Hypothalamus (tissue), 51 donors: ENCODE measurements at places on chromosomes 16 and 17.

DNA sequence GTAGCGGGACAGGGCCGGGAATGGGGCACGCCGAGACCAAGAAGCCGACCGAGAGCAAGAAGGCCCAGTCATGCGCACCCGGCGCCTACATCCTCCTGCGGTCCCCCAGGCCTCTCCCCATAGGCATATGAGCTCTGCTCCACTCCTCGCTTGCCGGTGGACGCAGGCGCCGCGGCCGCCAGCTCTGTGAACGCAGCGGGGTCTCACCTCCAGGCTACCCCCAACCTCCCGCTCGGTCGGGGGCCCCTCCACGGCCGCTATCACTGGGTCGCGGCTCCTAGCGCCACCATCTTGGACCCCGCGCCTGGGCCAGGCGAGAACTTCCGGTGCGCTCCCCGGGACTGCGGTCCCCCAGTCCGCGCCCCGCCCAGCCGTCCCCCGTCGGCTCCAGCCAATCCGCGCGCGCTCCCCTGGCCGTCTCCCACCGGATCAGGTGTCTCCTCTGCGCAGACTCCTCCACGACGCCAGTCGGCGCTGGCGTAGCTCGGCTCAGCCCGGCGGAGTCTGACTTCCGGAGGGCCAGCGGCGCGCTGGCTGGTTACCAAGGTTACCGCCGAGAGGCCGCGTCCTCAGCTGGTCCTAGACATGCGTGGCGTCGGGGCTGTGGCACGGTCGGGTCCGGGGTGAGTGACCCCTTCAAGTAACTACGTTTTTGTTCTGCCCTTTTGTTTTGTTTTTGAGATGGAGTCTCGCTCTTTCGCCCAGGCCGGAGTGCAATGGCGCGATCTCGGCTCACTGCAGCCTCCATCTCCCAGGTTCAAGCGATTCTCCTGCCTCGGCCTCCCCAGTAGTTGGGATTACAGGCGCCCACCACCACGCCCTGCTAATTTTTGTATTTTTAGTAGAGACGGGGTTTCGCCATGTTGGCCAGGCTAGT is at the start of gene ZNF594:
ZNF594 (minus strand) TSS at position 328 of the 877 bp plus-strand sequence. CDS start 7,612 bp downstream, outside the sequence.
- DNase-seq: peak; percentile 85

- peak; percentile 19 for DNase-seq
Measured at GRCh38 chr17:54900457-54901229, at the start of gene TOM1L1. Gene TOM1L1 (plus strand): TSS chr17:54900852. CDS start chr17:54900866, 14 bp downstream.

DNA sequence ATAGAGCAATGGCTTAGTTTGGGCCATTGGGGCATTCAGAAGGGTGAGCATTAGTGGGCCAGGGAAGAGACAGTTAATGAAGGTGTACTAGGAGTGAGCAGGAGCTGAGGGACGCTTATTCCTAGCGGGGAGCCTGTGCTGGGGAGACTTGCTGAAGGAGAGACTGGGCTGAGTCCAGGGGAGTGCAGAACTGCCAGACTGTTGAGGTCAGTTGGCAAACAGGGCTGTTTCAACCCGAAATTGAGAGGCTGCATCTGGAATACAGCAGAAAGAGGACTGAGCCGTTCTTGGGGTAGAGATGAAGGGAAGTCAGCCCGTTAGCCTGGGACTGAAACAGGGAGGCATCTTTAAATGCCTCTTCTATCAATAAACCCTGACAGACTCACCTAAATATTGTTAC is 33.2 kb downstream of the MAP2K6 start:
- peak; percentile 49 for DNase-seq

- DNase-seq: no peak
Measured at GRCh38 chr16:88352261-88353200, 30.2 kb upstream of the ZNF469 start.

DNA sequence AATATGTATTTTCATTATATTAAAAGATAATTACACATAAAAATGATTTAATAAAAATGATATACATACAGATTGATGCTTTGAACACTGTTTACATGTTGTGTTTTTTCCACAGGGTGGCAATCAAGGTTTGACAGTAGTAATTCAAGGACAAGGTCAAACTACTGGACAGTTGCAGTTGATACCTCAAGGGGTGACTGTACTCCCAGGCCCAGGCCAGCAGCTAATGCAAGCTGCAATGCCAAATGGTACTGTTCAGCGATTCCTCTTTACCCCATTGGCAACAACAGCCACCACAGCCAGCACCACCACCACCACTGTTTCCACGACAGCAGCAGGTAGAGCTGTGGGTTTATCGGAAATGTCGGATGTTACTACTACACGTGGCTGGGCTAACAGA is 52.2 kb downstream of the C17orf58 start:
- no peak for DNase-seq

GRCh38 chr17:4591529-4591928 is 7.2 kb downstream of the SMTNL2 start:
- DNase-seq: no peak

GRCh38 chr16:23858542-23858941 is 22.8 kb downstream of the PRKCB start:
- DNase-seq: no peak

GRCh38 chr17:43907425-43907981 is at the start of gene MPP2:
Gene MPP2 (minus strand): TSS chr17:43907536. CDS start chr17:43904460, 3,076 bp downstream.
- peak; percentile 50 for DNase-seq

GRCh38 chr17:32264823-32265191 is 825 bp upstream of the RHBDL3 start:
- no peak for DNase-seq

DNA sequence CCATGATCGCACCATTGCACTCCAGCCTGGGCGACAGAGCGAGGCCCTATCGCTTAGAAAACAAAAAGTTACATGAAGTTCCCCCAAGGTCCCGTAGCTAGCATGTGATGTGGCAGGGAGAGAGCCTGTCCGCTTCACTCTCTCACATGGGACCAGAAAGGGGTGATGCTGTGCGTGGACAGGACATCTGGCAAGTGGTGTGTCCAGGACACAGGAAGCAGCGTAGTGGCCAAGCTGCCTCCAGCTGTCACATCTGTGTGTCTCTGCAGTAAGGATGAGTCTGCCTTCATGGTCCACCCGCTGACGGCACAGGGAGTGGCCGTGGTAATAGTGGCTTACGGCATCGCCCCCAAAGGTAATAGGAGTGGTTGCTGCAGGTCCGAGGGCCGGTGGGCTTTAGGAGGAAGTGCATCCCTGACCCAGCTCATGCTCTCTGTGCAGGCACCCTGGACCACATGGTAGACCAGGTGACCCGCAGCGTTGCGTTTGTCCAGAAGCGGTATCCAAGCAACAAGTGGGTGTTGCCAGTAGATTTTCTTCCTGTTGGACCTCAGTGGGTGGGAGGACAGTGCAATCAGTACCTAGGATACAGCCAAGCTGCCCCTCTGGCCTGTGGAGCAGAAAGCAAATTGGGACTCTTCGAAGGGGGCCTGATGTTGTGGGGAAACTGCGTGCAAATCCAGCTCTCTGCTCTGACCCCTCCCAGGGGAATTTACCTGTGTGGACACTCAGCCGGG is 9.5 kb upstream of the BIRC5 start:
- no peak for DNase-seq

GRCh38 chr17:75505640-75506039 is 9.7 kb downstream of the CASKIN2 start:
- DNase-seq: no peak
